Diencephalon (tissue), 1 donor: ENCODE measurements at places on chromosomes 3 and 15. TPM values are rescaled to one million over a fixed set of nuclear protein-coding genes. Genes with fewer than 3 reads are reported as not detected.

The SLC51B gene
- 0.69 TPM for total RNA-seq

The CMC1 gene
- total RNA-seq, result 4.2 TPM

The TRAIP gene
- total RNA-seq, result 4.4 TPM

The PDCD7 gene
- total RNA-seq, result 22.1 TPM

The PGBD4 gene
- 5.3 TPM for total RNA-seq

The DGKG gene
- 15.0 TPM for total RNA-seq
